Stimulated activated CD8-positive, alpha-beta memory T cell treated with anti-CD3 and anti-CD28 coated beads, Interleukin-7, amount 100 ng/mL, for 1 hour (primary cell): ENCODE measurements at places on chromosomes 7 and 10.

DNA sequence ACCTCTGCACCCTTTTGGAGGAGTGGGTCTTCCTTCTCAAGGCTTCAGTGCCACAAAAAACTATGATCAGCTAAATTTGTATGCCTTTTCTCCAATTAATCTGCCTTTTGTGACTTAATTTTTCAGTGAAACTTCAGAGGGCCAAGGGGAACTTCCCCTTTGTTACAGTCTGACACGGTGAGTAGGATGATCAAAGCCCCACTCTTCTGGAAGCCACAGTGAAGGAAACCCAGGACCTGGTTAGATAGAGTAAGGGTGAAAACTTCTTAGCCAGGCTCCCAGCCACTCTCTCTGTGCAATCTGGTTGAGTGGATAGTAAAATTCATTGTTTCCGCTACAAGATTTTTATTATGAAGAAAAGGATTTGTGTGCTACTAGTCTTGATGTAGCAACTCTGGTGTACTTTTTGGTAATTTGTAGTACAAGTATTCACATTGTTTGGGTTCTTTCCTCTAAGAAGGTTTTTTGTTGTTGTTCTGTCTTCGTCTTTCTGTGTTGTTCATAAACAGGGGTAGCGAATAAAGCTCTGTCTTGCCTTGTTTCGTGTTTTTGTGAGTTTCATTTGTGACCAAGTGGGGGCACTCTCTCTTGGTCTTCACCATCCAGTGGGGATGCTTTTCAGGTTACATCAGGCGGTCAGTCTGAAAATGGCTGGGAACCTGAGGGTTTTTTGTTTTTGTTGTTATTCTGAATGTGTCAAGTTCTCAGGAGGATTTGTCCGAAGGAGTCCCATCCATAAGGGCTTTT, 268.5 kb upstream of the NPSR1 start:
- DNase-seq = no peak

GRCh38 chr10:12319076-12319475, 30.3 kb upstream of the CAMK1D start:
- no peak for DNase-seq

- no peak for DNase-seq
Observed at GRCh38 chr7:55594414-55594813, 22.1 kb upstream of the VOPP1 start.

DNA sequence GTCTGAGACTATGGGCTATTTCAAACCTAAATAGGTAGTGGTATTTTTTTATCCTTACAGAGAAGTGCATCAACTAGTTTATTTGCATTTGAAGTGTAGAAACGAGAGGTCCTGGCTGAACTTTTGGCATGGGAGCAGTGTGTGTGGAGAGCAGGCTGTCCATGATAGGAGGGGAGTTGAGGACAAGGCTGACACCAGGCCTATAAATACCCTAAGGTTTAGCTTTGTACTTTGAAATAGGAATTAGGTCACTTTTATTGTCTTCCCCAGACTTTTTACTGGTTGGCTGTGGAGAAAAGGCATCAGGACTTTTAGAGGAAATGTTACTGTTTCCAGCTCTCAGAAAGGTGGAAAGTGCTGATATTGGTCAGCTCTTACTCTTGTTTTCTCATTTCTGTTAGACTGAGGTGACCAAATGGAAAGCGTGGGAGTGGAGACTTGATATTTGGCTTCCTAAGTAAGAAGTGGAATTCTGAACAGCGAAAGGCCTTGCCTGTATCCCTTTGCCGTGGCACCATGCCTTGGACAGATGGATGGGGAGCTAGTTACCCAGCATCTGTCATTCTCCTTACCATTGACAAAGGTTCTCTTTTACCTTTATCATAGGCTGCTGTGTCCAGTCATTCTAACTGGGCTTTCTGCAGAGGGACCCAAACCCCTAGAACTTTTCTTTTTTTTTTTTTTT, 46.0 kb downstream of the GBF1 start:
- DNase-seq = no peak

DNA sequence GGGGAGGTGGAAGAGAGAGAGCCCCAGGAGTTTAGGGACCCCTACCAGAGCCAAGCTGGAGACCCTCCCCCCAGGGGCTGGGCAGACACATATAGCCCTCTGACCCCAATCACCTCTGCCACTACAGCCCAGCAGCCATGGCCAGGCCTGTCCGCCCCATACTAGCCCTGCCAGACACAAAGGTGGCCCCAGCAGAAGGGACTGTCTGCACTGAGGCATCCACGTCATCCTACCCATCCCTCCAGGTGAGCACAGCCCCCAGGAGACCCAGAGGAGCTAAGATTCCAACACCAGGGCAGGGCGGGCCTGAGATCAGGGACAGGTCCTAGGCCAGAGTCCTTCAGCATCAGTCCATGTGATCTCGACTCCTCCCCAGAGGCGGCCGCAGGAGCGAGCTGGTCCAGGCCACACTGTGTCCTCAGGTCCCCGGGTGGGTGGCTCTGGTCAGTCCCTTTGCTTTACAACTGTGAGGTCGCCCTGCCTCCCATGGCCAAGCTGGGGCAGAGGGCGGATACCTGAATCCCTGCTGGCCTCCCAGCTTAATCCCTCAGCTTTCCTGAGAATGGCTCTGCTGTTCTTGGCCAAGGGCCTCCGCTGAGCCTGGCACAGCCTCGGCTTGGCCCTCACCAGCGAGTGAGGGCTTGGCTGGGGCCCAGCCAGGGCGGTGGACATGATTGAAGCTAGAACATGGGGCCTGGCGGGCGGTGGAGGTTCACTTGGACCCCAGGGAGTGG, 14.3 kb upstream of the ELN start:
- DNase-seq = no peak

- DNase-seq = no peak
Observed at GRCh38 chr7:149289262-149289661, 27.3 kb downstream of the ZNF783 start.
